Activated T-helper 1 cell treated with anti-CD3 and anti-CD28 coated beads, Interleukin-2, amount 50 U/mL, for 16 hours (primary cell): ENCODE measurements at places on chromosomes 12 and 14.

- no peak for DNase-seq
Observed at GRCh38 chr12:107091989-107092641, 1.2 kb downstream of the CRY1 start.

- no peak for DNase-seq
Observed at GRCh38 chr14:50974118-50974517, 29.8 kb upstream of the PYGL start.

DNA sequence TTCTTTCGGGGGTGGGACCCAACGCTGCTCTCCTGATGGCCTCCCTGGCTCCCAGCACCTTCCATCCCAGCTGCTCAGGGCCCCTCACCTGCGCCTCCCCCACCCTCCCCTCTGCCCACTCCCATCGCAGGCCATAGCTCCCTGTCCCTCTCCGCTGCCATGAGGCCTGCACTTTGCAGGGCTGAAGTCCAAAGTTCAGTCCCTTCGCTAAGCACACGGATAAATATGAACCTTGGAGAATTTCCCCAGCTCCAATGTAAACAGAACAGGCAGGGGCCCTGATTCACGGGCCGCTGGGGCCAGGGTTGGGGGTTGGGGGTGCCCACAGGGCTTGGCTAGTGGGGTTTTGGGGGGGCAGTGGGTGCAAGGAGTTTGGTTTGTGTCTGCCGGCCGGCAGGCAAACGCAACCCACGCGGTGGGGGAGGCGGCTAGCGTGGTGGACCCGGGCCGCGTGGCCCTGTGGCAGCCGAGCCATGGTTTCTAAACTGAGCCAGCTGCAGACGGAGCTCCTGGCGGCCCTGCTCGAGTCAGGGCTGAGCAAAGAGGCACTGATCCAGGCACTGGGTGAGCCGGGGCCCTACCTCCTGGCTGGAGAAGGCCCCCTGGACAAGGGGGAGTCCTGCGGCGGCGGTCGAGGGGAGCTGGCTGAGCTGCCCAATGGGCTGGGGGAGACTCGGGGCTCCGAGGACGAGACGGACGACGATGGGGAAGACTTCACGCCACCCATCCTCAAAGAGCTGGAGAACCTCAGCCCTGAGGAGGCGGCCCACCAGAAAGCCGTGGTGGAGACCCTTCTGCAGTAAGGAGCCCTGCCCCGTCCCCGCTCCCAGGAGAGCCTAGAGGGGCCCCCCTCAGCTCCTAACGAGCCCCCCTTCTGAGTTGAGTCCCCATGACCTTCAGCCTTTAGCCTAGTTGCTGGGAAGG is at the start of gene HNF1A:
Gene HNF1A (plus strand): TSS at position 248 of the 924 bp plus-strand sequence. CDS start 226 bp downstream, at position 474.
- no peak for DNase-seq

DNA sequence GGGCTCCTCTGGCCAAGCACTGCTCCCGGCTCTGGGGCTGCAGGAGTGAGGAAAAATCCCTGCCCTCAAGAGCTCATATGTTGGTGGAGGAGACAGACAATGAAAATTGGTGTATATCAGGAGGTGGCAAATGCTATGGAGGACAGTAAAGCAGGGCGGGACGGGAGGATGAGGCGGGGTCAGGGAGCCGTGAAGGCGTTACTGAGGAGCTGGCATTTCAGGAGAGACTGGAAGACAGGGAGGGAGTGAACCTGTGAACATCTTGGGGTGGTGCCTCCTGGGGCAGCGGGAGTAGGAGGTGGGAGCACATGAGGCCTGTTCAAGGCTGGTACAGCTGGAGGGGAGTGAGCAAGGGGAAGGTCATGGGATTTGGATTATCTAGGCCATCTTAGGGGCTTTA is 26.6 kb downstream of the TSPAN9 start:
- DNase-seq: no peak

DNA sequence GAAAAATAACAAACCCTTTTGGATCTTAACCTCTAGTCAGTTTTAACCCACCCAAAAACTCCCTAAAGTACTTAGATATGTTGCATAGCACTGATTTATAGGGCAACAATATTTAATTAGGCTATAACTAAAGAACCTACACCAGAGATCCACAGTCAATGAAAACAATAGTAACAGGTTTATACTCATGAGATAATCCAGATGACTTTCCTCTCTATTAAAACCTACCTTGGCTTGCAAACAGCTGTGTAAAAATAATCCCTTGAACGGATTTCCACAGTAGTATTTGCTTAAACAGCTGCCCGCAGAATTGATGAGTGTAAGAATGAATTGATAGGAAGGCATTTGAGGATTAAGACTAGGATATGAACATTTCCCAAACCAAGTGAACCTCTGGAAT is 104.3 kb upstream of the PTPRR start:
- DNase-seq: no peak

- DNase-seq: no peak
Observed at GRCh38 chr12:10829994-10830393, 3.8 kb upstream of the TAS2R10 start.

DNA sequence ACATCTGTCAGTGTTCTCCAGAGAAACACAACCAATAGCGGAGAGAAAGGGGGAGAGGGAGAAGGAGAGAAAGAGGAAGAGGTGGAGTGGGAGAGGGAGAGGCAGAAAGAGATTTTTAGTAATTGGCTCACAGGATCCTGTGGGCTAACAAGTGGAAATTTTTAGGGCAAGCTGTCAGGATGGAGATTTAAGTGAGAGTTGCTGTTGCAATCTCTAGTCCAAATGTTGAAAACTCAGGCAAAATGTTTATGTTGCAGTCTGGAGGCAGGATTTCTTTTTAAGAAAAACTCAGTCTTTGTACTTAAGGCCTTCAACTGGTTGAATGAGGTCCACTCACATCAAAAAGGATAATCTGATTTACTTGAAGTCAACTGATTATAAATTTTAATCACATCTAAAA is 12.5 kb upstream of the GLIPR1L2 start:
- DNase-seq: no peak

DNA sequence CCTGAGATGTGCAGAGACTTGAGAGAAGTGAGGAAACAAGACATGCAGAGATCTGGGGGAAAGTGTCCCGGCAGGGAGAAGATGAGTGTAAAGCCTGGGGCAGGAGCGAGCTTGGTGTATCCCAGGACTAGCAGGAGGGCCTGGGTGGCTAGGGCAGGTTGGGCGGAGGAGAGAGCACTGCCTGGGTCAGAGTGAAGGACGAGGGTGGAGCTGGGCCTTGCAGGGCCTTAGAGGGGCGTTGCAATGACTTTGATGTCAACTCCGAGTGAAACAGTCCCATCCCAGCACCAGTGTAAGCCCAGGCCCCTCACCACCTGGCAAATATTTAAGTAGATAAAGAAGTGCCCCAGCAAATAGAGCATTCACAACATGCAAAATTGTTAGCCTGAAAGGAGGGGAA is 24.2 kb upstream of the RFLNA start:
- DNase-seq: no peak

- no peak for DNase-seq
Observed at GRCh38 chr14:31819281-31819680, 257.8 kb upstream of the ARHGAP5 start.

GRCh38 chr12:71335151-71335962 is 104.2 kb upstream of the LGR5 start:
- DNase-seq: no peak

DNA sequence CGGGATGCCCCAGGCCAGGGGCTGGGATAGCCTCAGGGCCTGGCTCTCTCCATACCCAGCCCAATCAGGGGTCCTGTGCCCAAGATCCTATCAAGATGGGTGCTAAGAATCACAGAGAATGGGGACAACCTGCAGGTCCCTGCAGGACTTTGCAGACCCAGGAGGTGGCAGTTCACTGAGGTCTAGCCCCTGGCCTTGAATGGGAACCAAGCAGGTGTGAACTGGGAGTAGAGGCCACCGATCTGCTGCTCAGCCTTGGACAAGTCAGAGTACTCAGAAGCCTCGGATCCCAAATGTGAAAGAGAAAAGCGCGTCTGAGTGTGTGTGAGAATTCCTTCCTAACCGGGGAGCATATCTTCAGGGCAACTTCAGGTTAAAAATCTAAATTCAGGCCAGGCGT is 76.2 kb downstream of the ARL6IP4 start:
- DNase-seq: no peak

GRCh38 chr12:114767084-114767760 is 83.2 kb upstream of the TBX3 start:
- no peak for DNase-seq

GRCh38 chr14:69152902-69153151 is at the start of gene DCAF5:
DCAF5 (minus strand) TSS chr14:69153119; CDS start chr14:69152978, 141 bp downstream.
- DNase-seq: peak; percentile 88

DNA sequence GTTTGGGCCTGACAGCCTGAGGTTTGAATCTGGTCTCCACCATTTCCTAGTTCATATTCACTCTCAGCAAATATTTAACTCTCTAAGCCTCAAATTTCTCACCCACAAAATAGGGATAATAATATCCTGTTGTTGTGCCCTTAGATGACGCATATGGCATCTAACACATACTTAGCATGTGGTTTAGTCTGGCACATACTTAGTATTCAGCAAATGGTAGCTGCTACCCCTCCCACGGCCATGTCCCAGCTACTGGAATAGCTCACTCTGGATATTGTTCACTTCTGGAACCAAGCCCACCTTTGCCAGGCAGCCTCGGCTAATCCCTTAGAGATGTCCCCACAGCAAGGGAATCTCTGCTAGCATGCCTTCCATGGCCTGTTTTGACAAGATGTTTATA is 53.3 kb downstream of the BICD1 start:
- DNase-seq: no peak

DNA sequence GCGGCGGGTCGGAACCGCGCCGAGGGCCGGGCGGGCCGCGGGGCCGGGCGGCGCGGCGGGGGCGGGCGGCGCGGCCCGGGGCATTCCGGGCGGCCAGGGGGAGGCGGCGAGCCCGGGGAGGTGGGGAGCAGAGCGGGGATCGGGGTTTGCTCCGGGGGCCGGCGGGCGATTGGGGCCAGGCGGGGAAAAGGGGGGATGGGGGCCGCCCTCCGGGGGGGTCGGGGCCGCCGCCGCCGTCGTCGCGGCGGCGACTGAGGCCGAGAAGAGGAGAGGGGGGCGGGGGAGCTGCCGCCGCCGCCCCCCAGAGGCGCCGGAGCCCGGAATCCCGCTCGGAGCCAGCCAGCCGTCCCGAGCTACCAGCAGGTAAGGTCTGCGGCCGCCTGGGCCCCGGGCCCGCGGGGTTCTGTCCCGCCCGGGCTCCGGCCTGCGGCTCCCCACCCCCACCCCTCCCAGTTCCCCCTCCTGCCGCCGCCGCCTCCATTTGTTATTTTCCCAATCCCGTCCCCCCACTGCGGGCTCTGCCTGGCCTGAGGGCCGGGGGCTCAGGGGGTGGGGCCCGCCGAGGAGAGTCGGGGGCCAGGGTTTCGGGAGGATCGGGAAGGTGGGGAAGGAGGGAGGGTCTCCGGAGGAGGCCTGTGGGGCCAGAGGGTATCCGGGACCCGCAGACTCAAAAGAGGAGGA is 403 bp downstream of the ATN1 start:
- DNase-seq: no peak

DNA sequence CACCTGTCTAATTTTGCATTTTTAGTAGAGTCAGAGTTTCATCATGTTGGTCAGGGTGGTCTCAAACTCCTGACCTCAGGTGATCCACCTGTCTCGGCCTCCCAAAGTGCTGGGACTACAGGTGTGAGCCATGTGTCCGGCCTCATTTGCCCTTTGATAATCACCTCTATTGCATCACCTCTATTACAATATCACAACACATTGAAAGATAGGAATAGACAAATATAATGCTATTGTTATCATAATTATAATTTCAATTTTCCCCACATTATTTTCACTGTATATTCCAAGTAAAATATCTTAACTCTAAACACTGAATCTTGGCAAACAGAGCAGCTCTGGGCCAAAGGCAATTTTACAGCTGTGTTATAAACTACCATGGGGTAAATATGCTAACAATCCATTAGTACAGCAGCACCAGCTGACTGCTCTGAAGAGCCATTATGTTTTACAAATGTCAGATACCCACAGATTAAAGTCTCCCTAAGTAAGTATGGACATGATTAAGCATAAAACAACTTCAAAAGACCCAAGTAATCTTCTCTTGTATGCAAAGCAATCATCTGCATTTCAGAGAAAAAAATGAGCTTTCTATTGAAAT is 173.2 kb downstream of the MED13L start:
- no peak for DNase-seq

- DNase-seq: no peak
Observed at GRCh38 chr14:72792051-72792788, 101.7 kb downstream of the DPF3 start.

DNA sequence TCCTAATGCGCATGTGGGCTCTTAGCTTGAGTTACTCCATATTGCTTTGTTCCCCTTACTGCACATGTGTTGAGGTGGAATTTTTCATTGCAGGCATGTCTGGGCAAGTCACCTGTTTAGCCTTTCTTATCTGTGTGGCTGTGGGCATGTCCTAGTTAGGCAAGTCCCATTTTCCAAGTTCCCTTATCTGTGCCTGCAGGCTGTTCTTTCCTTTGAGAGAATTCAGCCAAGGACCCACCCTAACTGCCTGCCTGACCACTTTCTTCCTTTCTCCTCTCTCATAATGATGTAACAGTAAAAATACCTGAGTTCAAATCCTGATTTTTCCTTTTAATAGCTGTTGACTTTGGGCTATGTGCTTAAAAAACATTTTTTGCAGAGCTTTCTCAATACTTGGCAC is 870.6 kb downstream of the NRXN3 start:
- no peak for DNase-seq

- no peak for DNase-seq
Observed at GRCh38 chr12:124111006-124111405, 138.0 kb downstream of the ZNF664 start.

GRCh38 chr12:109760031-109760929 is 46.7 kb downstream of the FAM222A start:
- DNase-seq: no peak

DNA sequence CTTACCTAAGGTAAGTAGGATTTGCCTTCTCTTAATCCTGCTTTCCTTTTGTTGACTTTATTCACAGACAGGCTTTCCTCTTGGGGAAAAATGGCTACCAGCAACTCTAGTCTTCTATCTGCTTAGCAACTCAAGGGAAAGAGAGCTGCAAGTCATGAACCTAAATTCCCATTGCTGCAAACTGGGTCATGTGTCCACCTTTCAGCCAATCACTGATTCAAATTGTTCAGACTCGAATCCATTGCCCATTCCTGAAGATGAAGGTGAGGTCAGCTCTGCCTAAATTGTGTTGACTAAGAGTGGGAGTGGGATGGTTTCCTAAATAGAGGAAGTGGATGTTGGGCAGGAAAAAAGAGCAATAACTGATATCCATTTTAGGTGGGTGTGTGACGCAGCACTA is 7.7 kb downstream of the FBXW8 start:
- no peak for DNase-seq

DNA sequence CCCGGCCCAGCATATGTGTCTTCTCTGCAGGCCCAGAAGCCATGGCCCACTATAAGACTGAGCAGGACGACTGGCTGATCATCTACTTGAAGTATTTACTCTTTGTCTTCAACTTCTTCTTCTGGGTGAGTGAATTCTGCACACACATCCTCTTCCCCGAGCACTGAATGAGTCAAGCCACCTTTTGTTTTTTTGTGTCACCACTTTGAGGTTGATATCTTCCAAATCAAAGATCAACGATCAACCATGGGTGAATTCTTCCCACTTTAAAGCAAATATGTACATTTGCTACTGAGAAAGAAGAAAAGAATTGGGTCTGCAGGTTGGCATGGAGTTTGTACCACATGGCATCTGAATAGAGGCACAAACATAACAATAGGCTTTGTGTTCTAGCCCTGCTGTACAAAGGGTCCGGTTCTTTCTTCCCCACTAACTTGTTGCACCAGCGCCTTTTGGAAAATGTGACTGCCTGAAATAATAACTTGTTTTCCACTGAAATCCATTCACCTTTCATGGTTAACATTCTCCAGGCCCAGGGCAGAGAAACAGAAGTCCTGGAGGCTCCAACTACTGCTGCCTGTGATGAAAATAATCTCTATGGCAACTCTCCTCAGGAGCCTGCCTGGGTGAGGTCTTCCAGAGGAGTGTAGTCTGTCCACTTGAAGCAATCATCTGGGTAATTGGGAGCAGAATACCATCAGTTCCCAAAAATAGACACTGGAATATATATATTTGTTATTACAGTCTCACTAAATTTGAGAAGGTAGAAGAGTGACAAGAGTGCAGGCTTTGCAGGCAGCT is 27.6 kb downstream of the TSPAN11 start:
- no peak for DNase-seq
